NCI-H2171 (cell line): ENCODE measurements at places on chromosomes 16 and 17.
A peak's percentile ranks its signal among the peaks of the same experiment; 100 is the strongest.

DNA sequence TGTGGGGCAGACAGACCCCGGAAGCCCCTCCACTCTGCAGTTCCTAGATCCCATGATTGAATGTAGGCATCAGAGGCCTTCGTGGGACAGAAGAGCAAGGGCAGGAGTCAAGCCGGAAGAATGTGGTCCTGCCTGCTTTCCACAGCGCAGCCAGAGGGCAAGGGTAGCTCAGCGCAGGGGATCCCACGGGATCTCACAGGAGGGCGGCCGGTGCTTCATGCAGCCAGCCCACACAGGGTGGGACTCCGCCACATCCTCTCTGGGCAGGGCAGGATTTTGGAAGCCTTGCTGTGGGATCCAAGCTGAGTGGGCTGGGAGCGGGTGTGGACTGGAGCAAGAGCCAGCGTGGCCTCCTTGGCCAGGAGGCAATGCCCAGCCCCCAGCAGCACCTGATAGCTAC, 13.0 kb downstream of the KATNB1 start:
- DNase-seq: no peak

DNA sequence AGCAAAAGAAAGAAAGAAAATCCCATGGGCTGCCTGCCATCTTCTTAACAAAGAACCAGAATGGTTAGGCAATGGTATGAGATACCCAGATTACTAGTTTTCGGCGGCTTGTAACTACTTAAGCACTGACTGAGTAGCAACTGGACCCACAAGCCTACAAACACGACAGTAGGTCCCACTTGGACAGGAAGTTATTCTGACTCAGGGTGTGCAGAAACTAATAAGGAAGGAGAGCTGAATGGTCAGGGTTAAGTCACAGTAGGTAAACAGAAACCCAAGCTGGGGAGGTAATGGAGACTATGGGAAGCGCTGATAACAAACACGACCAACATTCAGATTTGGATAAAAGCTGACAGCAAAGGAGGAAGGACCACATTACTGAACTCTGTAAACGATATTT, 10.4 kb upstream of the HLF start:
- no peak for DNase-seq

DNA sequence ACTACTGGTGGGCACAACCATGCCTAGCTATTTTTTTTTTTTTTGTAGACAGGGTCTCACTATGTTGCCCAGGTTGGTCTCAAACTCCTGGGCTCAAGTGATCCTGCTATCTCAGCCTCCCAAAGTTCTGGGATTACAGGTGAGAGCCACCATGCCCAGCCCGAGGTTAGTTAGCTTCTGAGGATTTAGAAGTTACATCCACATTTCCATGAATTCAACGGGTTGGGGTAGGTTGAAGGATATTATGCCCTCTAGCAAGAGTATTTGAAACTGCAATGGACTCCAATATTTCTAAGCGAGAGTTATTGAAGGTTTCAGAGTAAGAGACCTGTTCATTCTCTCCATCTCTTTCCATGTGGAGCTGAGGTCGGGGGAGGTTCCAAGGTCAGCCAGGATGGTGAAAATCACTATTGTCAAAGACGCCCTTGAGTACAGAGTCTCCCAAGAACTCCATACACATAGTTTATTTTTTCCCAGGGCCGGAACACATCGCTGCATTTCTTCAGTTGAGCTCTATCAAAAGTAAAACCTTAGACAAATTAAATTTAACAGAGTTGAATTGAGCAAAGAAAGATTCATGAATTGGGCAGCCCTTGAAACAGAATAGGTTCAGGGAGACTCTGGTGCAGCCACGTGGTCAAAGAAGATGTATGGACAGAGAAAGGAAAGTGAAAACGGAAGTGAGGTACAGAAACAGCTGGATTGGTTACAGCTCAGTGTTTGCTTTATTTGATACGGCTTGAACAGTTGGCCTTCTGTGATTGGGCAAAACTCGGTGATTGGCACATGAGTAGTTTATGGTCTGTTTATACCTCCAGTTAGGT, 19.0 kb upstream of the ITPRIPL2 start:
- no peak for DNase-seq

- no peak for DNase-seq
These were observed 1.6 kb downstream of the PPL start for GRCh38 chr16:4935241-4935855.

- no peak for DNase-seq
These were observed 2.3 kb upstream of the PAFAH1B1 start for GRCh38 chr17:2591040-2591640.

DNA sequence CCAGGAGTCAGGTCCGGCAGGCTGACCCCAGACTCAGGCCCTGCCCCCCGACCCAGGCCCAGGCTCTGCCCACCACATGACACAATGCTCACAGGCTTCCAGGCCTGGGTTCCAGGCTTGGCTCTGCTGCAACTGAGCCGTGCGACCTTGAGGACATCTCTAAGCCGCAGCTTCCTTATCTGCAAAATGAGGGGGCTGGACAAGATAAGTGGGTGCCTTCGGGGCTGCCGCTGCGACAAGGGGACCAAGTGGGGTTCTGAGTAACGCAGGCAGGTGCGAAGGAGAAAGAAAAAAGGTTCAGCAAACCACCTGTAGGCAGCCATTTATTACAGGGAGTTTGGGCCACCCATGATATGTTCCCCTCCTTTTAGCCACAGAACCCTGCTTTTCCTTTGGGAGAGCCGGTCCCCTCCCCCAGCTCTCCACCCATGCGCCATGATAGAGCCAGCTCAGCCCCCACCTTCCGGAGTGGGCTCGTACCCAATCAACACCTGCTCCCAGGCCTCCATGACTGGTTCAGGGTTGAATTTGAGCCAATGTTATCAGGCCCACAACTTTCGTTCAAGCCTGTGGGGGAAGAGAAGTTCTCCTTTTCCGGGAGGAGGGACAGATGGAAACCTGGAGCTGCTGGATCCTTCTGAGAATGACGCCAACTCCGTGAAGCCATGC, 38.2 kb downstream of the RTN4RL1 start:
- no peak for DNase-seq

GRCh38 chr17:40916366-40916765, 21.1 kb downstream of the KRT23 start:
- DNase-seq: no peak

DNA sequence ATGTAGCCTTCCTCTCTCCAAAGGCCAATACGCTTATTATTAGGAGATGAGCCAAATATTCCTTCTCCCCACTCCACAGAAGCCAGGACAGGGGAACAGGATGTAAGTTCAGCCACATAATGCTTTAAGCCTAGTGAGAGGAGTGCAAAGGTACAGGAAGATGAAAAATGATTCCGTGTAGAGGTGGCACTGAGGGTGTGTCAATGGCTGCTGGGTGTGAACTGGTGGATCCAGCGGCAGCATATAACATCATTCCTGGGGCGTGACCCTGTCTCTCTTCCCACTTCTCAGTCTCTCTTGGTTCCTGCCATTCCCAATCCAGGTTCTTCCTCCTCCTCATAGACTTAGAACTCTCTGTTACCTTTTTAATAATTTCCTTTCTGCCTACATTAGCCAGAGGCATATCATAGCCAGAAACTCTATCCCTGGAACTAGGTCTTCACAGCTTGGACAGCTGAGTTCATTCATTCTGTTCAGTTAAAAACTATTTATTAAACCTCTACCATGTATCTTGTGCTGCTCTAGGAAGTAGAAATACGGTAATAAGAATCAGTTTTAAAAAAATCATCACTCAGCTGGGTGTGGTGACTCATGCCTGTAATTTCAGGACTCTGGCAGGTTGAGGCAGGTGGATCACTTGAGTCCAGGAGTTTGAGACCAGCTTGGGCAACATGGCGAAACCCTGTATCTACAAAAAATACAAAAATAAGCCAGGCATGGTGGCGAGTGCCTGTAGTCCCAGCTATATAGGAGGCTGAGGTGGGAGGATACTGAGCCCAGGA, 58.0 kb upstream of the FAM20A start:
- DNase-seq: no peak

DNA sequence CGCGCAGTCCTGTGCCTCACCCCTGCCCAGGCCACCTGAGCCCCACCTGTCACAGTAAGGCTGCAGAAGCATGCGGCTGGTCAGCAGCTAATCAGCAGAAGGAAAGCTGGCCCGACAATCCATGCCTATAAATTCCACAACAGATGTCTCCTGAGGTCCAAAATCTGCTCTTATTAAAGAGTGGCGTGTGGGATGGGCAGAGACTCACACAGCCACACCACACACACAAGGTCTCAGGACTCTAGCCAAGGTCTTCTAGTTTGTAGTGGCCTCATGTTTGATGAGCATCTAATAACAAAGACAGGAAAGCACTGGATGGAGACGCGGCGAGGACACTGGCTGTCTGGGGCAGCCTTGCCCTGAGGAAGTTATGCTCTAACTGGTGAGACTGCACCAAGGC, 55.9 kb downstream of the ANKRD11 start:
- no peak for DNase-seq

GRCh38 chr16:27481282-27481934, 68.3 kb downstream of the GTF3C1 start:
- DNase-seq: no peak

DNA sequence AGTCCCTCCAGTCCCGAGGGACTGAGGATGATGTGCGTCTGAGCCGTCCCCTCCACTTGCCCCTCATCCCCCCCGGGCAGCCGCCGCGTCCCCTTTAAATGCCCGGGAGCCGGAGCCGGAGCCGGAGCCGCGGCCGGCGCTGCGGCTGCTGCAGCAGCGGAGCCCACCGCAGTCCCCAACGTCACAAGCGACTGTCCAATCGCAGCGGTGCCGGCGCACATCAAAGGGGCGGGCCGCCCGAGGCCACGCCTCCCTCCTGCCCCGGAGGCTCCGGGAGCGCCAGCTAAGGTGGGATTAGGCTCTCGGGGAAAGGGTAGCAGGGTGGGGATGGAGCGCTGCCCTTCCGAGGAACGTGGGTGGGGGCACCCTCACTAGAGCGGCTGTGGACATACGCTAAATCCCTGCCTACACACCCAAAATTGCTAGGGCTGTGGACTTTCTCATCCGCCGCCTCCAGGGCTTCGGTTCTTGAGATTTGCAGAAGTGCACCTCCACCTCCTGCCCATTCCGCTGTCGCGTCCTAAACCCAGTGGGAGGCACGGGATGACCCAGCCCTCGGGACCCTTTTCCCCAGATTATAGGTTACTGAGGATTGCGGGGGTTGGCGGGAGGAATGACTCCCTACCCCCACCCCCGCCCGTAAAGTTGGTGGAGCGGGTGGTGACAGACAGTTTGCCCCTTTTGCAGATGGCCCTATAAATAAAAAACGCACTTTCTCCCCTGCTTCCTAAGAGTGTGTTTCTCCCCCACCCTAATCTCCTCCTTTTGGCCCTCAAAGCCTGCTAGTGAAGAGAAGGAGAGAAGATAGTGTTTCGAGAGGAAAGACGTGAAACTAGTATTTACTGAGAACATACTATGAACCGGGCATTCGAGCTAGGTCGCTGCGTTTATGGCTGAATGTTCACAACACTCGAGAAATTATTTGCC, at the start of gene PHOSPHO1:
PHOSPHO1 (minus strand) TSS at position 152 of the 927 bp plus-strand sequence. CDS start 4,096 bp downstream, outside the sequence.
- DNase-seq: peak; percentile 74

- DNase-seq: peak; percentile 70
These were observed at the start of gene BCO1 for GRCh38 chr16:81238296-81239011. Gene BCO1, plus strand, starts transcription at chr16:81238689. Its CDS starts 220 bp downstream, at chr16:81238909.

DNA sequence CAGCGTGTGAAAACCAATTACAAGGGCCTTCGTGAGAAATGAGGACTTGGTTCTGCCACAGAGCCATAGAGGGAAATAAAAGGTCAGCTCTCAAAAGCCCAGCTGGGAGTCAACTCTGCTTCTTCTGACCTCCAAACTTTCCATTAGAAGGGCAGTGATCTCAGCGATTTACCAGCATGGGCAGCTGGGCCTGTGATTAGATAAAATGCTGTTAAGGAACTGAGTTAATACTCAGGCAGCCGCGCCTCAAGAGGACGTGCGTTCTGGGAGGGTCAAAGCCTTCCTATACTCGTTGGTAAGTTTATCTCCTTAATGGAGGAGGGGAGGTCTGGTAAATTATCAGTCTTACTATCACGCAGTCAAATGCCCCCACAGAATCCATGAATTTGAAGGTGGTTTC, 480.2 kb upstream of the ERCC4 start:
- no peak for DNase-seq

DNA sequence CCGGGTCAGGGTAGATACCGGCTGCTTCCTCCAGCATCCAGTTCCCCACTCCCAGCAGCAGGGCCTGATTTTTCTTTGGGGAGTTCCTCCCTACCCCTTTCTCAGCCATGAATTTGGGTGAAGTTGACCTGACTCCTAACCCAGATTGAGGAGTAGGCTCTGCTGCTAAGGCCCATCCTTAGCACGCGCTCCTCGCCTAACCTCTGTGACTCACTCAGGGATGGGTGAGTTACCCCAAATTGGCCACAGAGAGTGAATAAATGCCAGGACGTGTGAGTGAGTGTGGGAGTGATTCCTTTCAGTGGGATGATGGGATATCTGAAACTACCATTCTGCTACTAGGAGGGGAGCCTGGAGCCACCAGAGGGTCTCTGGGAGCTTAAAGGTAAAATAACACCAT, 28.9 kb upstream of the ABCC12 start:
- DNase-seq: no peak

DNA sequence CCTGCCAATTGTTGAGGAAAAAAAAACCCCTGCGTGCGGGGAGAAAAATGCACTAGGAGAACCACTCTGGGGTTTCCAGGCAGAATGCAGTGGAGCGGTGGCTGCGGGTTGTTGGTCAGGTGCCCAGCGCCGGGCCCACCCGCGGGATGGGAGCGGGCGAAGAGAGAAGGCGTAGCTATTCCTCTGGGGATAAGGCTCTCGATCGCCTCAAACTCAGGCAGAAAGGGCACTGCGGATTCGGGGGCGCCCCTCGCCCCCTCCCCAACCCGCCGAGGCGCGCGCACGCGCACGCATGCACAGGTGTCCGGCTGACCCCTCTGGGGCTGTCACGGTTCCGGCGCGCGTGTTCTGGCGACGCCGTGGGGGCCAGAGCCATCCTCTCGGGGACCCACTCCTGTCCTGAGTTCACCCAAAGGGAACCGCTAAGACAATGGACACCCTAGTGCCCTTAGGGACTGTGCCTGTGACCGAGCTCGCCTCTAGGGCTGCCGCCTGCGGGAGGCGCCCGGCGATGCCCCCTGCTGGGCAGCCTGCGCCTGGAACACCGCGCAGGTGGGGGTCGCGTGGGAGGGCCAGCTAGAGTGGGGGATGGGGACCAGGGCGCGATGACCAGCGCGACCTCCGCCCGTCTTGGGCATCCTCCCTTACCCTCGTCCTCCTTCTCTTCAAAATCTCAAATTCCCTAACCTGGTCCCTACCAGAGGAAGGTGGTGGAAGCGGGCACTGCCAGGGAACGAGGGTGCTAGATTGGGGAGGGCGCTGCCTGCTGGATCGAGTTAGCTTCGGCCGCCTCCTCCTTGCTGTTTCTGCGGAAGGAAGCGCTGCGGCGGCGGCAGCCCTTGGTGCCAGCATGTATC, 14.4 kb upstream of the CBX8 start:
- peak; percentile 64 for DNase-seq

DNA sequence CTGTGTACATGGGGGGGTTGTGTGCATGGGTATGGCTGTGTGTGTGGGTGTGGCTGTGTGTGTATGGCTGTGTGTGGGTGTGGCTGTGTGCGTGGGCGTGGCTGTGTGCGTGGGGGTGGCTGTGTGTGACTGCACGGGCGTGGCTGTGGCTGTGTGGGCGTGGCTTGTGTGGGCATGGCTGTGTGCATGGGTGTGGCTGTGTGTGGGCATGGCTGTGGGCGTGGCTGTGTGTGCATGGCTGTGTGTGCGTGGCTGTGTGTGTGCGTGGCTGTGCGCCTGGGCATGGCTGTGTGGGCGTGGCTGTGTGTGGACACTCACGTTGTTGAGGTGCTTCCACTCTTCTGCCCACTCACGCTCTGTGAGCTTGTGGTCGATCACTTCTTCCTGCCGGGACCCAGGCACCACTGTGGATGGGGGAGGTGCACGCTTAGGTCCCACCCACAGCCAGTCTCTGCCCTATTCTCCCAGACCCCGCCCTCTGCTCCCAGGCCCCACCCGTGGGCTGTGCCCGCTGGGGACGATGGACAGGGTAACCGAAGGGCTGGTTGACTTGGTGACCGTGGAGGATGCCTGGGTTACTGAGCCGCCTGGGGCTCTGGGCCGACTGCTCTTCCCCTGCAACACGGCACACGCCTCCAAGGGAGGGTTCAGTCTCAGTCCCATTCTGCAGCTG, 16.0 kb upstream of the PABPN1L start:
- DNase-seq: no peak
